ENCODE measurements at places on chromosomes 16 and 17.
A peak's percentile ranks its signal among the peaks of the same experiment; 100 is the strongest.

GRCh38 chr17:61799812-61800484, 63.4 kb downstream of the BRIP1 start:
- no peak for DNase-seq

- no peak for DNase-seq
Measured at GRCh38 chr17:48113201-48113676, 5.7 kb downstream of the SNX11 start.

DNA sequence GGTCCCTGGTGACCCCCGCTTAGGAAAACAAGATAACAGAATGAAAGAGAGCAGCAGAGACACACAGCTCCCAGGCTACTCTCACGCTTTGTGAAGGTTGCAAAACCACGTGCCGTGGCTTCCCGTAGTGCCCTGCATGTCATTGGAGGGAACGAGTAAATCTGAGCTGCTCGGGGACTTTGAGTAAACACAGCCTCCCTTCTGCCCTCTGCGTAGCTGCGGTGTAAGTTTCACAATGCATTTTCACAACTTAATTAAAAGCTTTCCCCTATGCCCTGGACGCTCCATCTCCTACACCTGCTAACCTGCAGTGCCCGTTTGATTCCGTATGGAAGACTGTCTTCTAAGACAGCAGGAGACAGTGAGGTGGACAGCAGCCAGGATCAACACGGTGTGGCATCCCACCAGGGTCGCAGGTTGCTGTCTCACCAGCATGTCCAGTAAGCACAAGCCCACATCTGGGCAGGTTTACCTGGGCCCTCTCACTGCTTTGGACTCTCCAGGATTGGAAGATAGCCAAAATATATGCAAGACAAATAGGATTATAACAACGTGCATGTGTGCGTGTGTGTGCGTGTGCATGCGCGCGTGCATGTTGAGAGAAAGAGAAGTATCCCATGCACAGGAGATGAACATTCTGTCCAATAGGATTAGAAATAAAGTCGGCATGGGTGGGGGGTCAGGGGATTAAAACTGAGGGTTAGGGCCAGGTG, 116.4 kb upstream of the RCVRN start:
- DNase-seq = no peak

DNA sequence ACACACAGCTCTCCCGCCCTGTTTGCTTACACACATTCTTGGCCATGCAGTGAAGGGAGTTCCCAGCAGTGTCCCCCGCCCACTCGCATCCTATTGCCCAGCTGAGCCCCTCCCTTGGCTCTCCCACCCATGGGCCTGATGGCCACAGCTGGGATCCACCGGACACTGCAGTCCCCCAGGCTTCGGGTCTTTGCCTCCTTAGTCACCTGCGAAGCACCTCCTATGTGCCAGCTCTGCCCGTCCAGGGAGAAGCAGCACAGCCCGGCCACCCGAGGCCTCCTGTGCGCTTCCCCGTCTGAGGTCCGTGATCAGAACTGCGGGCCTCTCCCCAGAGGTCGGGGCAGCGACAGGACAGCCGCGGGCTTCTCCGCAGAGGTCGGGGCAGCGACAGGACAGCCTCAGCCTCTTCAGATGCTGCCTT, 136.9 kb downstream of the BANP start:
- DNase-seq = no peak

DNA sequence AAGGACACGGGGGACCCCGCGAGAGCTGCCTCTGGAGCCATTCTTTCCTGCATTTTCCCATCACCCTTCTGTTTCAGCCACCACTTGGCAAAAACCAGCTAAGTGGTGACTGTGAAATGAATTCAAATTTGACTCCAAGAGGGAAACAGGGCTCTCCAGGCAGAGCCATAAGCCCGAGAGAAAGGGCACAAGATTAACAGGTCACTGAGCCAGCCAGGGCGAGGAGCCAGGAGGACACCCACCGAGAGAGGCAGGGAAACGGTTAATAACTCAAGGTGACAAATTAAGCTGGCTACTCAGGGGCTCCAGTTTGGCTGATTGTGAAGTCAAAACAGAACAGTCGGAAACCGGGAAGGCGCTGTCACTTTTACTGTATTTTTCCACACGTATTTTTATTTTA, 67.8 kb upstream of the SOX9 start:
- DNase-seq = no peak

- no peak for DNase-seq
Measured at GRCh38 chr17:49061524-49061943, 64.3 kb downstream of the IGF2BP1 start.

DNA sequence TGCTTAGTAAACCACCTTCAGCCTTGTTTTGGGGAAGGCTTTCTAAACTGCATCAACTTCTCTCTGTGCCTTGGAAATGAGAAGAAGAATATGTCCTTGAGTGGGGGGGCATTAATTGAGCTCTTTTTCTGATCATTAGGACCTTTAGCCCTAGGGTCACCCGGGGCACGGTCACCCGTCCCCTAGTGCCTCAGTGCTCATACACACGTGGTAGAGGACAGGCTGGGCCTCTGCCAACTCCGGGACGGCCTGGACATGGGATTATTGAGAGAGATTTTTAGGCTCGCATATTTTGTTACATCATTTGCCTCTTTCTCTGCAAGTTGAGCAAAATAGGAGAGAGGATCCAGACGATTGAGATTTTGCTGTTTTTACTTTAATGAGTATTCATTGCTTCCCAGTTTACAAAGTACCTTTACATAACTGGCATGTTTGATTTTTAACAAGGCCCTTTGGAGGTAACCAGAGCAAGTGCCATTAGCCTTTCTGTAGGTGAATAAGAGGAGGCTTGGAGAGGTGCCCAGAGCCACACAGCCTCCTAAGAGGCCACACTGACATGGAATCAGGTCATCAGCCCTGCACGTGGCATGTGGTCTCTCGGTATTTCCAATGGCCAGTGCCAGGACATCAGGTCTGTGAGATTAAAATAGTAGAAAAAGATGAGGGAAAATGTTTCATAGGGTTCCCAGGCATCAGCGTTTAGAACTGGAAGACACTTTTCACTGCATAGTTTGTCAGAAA, 11.1 kb downstream of the PMM2 start:
- DNase-seq = no peak

- DNase-seq = no peak
Measured at GRCh38 chr17:59746849-59747445, 39.5 kb downstream of the VMP1 start.

GRCh38 chr17:57338257-57338914, 82.1 kb downstream of the MSI2 start:
- no peak for DNase-seq

- no peak for DNase-seq
Measured at GRCh38 chr16:57886427-57886826, 84.1 kb upstream of the KIFC3 start.

DNA sequence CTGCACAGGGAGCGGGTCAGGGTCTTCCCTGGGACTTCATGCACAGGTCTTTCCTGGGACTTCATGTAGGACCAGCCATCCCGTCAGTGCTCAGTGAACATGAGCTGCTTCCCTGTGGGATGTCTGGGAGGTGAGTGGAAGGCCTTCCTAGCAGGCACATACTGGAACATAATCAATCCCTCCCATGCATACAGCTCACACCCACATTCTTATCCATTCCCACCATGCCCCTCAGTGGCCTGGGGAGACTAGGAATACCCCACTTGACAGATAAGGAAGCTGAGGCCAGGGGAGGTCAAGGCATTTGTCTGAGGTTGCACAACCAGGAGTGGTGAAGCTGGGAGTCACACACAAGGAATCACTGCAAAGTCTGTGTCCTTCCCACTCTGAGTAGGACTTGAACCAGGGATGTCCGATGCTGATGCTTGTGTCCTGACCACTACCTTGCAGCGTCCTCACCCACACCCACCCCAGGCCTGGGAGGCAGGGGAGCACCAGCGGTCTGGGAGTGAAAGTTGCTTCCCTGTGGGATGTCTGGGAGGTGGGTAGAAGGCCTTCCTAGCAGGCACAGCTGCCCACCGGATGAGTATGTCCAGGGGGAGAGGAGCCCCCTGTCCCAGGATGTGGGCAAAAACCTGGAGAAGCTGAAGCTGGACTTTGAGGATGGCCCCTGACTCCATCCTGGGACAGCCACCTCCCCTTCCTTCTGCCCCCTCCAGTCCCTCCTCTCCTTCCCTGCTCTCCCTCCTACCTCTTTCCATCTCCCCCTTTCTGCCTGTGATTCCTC, 1.0 kb upstream of the NLRC5 start:
- DNase-seq = peak; percentile 63

- no peak for DNase-seq
Measured at GRCh38 chr17:71057448-71057847, 888.1 kb downstream of the KCNJ2 start.

DNA sequence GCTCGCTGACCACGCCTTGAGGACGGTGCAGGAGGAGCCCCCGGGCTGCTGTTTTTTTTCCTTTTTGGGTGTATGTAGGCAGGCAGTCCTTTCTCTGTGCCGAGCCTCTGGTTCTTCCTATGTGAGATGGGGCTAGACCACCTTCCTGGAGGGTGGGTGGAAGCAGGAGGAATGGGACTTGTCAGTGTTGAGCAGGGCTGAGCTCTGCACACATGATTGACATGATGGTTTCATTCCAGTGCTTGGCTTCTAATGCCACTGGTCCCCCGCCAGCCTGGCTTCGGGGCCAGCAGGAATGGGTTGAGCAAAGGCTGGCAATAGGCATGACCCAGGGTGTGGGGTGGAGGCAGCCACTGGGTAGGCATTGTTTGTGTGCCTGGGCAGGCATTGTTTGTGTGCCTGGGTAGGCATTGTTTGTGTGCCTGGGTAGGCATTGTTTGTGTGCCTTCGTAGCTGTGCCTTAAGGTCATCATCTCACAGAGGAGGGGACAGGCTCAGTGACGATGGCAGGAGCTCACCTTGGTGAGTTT, 14.2 kb upstream of the ADCY7 start:
- no peak for DNase-seq

DNA sequence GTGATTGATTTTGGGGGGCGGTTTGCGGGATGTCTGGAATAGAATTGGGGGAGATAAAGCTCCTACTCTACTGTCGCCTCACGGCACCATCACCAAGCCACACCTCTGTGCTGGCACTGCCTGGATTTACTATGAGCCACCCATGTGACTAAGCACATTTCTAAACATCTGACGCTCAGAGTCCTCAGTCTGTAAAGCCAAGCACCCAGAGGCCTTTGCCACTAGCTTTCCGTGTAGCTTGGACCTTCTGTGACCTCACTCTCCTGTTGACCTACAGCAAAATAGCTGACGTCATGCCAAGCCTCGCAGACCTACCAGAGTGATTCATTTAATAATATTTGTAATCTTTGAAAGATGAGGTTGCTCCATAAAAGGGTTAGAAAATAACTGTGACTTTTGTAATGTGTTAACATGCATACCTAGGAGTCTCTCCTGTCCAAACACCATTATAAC, 38.5 kb upstream of the MYOCD start:
- DNase-seq = no peak

DNA sequence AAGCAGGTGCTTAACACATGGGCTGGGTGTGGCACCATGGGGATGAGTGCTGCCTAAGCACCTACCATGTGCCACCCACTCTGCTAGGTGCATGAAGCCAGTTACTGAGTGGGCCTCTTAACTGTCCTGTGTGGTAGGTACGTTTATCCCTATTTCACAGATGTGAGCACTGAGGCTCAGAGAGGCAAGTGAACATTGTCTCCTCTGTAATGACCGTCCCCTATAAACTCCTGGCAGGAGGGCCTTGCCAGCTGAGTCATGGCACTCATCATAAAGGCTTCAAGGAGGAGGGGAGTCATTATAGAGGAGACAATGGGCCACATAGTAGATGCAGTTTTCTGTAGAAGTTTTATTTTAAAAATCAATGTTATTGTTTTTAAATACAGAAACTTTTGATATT, 79.1 kb downstream of the RAB11FIP4 start:
- DNase-seq = no peak

DNA sequence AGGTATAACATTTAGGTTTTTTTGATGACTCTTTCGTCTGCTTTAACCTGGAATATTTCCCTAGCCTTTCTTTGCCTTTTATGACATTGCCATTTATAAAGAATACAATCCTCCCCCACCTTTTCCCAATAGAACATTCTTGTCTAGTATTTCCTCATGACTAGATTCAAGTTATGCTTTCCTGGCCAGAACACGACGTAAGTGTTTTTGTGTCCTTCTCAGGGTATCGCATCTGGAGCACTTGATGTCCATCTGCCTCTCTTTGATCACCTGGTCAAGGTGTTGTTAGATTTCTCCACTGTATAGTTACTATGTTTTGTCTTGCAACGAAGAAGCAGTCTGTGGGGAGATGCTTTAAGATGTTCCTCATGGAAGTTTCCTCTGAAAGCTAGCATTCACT, 87.4 kb downstream of the MSI2 start:
- no peak for DNase-seq

DNA sequence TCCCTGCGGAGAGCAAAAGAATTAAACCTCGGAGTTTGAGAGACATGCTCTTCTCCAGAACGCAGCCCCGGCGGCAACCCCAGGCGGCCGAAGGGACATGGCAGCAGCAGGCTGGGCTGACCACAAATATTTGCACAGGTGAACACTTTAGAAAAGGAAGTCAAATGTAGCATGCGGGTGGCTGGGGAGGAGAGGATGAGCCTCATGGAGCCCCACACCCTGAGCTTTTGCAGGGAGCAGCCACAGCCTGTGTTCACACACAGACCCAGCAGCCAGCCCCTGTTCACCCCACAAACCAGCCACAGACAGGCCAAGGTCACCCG, 17.8 kb downstream of the HS3ST6 start:
- DNase-seq = no peak

DNA sequence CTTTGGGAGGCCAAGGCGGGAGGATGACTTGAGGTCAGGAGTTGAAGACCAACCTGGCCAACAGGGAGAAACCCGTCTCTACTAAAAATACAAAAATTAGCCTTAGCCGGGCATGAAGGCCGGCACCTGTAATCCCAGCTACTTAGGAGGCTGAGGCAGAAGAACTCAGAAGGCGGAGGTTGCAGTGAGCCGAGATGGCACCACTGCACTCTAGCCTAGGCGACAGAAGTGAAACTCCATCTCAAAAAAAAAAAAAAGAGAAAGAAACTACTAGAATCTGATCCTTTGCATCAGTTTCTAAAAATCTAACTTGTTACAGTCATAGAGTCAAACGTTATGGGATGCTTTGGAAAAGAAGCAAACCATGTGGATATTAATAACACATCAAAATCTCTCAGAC, 1.6 kb upstream of the PECAM1 start:
- DNase-seq = no peak

DNA sequence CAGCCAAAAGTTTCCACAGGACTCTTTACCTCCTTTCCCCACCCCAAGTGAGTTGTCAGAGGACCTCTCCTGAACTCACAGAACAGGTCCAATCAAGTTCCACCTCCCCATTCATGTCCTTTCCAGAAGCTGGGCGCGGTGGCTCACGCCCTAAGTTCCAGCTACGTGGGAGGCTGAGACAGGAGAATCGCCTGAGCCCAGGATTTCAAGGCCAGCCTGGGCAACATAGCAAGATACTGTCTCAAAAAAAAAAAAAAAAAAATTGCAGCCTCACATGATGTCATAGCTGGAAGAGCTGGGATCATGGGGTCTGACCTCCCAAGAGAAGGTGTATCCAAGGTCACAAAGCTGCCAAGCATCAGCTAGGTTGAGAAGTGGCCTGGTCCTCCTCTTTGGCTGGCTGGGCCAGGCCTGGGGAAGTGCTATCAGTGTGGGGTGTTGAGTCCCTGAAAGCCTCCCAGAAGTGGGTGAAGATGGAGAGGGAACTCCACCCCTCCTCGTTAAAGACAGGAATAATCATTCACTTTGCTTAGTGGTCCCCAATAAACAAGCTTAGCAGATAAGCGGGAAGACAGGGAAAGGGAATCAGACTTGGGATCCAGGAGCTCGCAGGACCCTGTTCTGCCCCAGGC, 5.5 kb upstream of the MNT start:
- no peak for DNase-seq

- DNase-seq = no peak
Measured at GRCh38 chr16:86609115-86609514, 30.8 kb downstream of the FOXL1 start.

Measured in left forelimb (tissue), 1 donor.